ENCODE measurements at places on chromosomes 2 and 18. TPM values are rescaled to one million over a fixed set of nuclear protein-coding genes. Genes with fewer than 3 reads are reported as not detected.

GRCh38 chr2:234955091-234955591 lies 3.3 kb downstream of the SH3BP4 start:
- no peak for DNase-seq

Gene STARD6
- total RNA-seq = not detected

DNA sequence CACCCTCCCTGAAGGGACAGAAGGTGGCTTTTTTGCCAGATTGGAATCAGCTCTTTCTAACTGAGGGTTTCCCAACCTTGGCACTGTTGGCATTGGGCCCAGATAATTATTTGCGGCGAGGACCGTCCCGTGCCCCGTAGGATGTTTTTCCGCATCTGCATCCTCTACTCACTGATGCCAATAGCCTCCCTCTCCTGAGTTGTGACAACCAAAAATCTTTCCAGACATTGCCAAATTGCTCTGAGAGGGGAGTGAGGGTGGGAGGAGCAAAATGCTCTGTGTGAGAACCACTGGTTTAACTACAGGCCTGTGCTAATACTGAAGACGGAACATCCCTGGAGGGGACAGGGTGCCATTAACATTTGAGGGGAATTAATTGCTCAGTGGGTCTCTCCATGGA lies 33.6 kb upstream of the GLI2 start:
- DNase-seq = no peak

GRCh38 chr18:80198391-80198790 lies 48.9 kb downstream of the PARD6G start:
- DNase-seq = no peak

DNA sequence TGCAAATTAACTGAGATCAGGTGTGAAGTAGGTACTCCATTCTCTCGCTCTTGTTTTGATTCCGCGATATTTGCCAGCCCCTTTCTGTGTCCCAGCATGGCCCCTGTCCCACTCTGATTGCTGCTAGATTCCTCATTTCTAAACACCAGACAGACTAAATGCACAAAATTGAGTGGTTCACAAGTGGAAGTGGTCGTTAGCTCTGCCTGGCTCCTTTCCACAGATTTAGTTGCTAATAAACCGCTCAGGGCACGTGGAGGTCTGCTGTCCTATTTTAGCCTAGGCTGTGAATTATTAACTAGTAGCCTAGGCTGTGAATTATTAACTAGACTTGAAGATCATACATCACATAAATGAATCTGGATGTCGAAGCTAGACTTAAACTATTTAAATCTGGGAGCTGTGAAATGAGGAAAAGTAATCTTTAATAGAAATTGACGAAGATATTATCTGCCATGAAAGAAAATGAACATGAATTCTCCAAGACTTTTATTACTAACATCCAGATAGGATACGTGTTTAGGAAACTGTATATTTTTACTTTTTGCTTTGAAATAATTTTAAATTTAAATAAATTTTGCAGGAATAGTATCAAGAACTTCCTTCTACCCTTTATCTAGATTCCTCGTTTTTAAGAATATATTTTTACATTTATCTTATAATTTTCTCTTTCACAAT lies 3.7 kb downstream of the IL1RL2 start:
- DNase-seq = no peak

Gene VWC2L
- not detected for total RNA-seq

Gene CD8B2
- total RNA-seq = not detected

DNA sequence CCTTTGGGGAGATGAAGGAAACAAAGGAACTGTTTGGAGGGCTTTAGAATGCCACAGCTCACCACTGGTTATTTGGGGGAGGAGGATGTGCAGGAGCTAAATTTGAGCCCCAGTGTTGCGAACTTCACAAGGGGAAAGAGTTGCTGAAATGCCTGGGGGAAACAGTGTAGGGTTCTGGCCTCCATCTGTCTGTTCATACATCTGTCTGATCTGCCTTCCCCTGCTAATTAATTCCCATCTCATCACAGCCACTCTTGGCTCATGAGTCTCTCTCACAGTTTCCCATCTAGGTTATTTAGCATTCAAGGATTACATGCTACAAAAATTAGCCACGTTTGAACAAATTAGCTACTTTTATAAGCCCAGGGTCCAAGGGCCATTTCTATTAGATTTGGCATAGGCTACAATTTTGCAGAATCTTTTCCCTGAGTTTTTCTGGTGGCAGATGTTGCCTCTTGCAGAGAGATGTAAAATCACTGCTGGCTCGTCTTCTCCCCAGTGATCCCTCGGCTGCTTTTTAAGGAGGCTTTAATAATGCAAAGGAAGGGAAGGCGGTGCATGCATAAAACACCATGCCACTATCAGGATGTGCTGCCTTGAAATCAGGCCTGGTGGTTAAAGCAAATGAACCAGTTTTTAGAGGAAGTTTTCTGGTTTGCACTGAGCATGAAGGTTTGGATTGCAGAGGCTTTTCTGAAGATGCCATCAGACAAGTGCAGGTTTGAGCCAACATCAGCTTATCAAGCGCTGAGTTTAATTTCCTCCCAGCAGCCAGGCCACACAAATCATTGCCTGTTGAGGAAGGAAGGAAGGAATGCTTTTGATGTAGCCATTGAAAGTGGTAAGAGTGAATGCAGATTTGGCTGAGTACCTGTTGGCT lies 35.0 kb downstream of the ADD2 start:
- no peak for DNase-seq

- DNase-seq = no peak
Measured at GRCh38 chr2:236622660-236623059, 53.0 kb downstream of the ACKR3 start.

Gene ACTG2
- 56.6 TPM for total RNA-seq

Gene DNAJC5G
- not detected for total RNA-seq

DNA sequence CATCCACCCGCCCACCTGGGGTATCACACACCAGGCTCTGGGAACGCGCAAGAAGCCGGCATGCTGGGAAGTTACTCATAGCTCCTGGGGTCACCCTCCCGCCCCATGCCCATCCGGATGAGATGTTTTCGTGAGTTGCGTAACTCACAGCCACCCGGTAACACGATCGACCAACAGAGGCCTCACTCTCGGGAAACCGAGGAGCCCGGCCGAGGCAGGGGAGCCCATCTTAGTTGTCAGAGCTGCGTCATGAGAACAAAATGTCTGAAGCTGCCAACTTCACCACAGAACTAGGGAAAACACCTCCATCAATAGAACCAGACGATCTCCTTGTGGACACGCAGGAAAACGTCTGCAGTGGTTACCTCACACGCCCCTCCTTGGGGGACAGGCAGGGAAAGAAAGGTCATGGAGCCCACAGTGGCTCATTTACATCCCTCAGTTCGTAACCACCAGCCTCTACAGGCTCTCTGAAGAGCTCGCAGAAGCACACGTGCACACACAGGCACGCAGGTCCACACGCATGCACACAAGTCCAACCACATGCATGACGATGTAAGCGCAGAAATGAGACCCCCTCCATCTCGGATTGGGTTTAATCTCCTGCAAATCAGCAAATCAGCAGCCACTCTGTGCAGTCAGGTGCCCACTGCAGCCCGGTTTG lies 26.2 kb downstream of the ADI1 start:
- DNase-seq = peak; percentile 50

- no peak for DNase-seq
Measured at GRCh38 chr2:242047963-242048362, 178.4 kb downstream of the RTP5 start.

DNA sequence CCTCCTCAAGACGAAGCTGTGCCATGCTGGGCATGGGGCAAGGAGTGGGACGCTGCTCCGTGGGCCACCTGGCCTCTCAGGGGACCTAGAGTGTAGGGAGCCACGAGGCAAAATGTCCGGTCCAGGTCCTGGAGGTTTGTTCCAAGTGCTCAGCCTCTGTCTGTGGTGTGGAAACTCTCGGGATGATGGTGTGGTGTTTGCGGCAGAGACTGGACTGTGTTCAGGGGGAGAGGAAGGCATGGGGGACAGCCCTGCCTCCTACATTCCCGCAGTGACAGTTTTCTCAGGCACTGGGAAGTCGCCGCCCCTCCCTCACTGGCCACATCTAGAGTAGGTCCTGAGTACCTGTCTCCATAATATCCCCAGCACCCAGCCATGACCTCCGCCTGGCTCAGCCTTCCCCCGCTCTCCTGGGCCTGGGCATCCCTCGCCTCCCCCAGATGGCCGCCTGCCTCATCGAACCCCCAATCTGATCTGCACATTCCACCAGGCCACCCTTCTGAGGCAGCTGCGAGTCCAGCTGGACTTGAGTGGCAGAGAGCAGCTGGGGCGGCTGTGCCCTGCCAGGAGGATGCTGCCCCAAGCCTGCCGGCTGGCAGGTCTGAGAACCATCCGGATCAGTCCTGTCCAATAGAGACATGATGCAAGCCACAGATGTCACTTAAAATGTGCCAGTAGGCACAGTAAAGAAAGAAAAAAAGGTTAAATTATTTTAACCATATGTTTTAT lies 6.2 kb downstream of the KCNIP3 start:
- DNase-seq = no peak

Gene HOXD1
- 0.95 TPM for total RNA-seq

Gene PLCD4
- 0.56 TPM for total RNA-seq

Gene LRRC30
- not detected for total RNA-seq

DNA sequence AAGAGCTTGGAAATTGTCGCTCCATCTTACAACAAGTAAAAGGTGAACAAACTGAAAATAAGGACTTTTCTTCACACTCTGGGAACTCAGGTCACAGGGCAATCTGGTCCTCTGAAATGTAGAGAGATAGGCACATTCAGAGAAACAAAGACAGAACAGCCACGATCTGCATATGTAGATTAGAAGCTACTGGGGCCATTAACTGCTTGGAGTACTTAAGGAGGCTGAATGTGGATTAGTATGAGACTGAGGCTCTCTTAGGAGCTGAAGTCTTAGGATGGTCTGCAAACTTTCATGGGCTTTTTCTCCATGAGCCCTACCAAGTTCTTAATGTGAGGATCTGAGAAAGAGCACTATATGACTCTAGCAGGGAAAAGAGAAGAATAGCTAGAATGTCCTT lies 265.3 kb upstream of the NXPH2 start:
- no peak for DNase-seq

DNA sequence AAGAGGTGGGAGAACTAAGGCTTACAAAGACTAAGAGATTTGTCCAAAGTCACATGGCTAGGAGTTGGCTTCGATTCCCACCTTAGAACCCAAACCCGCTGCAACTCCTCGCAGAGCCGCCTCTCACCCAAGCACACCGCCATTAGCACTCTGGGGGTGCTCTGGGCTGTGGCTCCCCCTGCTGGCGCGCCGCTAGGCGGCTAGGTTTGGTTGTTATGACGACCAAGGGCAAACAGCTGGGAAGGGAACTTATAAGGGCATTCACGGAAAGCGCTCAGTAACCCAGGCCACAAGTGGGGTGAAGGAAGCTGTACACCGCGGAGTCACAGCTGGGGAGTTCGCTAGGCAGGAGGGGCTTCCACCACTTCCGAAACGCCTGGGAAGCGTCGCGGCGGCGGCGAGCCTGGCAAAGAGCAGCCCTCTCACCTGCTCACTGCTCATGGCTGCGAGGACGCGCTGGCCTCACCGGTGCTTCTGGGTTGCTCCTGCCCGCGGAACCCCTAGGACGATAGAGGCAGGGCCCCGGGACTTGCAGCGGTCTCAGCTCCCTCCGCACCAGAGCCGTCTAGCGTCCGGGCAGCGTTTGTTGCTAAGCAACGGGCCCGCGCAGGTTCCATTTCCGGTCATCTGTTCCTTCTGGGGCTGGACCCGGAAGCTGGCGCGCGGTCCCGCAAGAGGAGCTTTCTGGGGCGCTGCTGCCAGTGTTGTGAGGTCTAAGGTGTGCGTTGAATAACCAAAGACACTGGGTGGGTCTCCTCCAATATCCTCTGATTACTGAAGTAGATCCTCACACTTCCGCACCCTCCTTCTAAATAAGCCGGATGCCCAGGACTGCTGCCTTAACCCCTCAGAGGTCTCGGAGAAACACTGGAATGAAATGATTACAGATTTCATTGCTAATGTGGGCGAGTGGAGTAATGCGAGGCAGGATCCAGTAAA lies at the start of gene DNAH7:
Gene DNAH7 (minus strand): TSS at position 567 of the 939 bp plus-strand sequence. CDS start 126 bp downstream, at position 441.
- peak; percentile 73 for DNase-seq

GRCh38 chr2:133498662-133499585 lies 69.3 kb downstream of the NCKAP5 start:
- DNase-seq = no peak

DNA sequence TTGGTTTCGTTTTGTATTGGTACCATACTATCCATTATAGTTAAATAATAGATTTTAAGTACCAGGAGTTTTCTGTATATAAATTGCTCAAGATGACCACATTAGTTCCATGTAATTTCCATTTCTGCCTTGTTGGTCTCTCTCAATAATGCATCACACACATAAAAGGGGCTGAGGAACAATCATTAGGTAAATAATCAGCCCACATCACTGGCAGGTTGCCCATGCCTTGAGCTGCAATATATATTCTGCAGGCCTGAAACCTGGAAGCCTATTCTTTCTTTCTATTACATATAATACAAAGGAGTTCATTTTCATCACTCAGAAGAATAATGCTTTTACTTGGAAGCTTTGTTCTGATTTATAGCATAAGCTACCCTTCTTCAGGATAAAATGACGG lies 616.1 kb upstream of the PKDCC start:
- DNase-seq = no peak
